ENCODE measurements at places on chromosomes 2 and 18.

GRCh38 chr2:230866756-230867523, 2.2 kb downstream of the ITM2C start:
- no peak for DNase-seq

- DNase-seq = no peak
Observed at GRCh38 chr2:235300368-235301201, 193.3 kb upstream of the AGAP1 start.

- DNase-seq = no peak
Observed at GRCh38 chr18:10367836-10368235, 86.6 kb upstream of the APCDD1 start.

DNA sequence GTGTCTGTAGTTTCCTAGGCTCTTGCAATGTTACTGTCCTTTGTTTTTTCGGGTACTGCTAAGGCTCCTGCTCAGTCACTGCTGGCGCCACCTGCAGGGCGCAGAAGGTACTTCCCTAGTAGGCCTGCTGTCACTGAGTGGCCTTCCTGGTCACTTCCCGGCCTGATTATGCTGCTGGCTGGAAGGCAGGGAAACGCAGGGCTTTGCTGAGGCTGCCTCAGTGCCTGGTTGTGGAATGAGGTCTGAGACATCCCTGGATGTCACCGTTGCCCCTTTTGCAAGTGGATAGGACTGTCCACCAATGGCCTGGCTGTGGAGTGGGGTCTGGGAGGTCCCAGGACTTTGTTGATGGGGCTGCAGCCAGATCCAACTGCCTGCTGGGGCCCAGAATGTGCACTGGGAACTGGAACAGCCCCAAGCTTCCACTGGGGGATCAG, 13.1 kb downstream of the DAW1 start:
- peak; percentile 76 for DNase-seq

DNA sequence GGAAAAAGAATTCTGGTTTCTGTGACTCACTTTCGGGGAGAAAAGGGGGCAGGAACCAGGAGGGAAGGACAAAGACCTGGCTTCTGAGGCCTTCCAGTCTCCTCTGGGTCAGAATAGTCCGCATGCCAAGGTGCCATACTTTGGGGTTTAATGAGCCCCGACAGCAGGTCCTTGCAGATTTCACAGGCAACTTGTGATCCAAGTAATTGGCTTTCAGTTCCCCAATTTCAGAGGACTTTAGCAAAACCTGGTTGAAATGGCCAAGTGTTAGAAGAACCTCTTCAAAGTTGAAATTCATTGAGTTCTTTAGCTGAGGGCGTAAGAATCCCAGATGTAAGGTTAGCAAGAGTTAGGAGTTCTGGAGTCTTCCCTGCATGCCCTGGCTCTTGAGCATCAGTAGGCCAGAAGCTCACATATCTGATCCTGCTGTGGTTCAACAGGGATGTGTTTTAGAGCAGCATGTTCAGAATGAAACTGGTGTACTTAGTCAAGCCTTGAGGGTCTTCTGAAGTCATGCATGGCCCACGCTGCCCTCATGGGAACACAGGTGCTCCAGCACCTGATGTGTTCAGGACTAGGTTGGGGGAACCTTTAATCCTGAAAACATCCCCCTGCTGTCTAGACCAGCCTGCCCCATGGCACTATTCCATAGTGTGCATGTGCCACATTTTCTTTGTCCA, 143.0 kb downstream of the NUP35 start:
- no peak for DNase-seq

DNA sequence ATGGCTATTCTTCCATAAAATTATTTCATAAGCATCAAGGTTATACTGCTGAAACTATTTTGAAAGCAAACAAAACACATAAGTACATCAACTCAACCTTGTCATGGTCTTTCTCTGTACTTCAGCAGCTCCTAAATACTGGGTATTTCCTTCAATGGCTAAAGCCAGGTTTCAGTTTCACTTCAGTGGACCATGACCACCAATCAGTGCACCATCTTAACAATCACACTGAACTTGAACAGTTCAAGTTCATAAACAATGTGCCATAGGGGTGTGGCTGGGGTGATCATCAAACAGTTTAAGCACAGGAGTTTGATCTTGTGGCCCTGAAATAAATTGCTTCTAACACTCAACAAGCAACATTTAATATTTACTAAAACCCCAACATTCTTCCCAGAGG, 124.1 kb upstream of the FIGN start:
- no peak for DNase-seq

GRCh38 chr18:832085-832681, 20.1 kb upstream of the YES1 start:
- no peak for DNase-seq

- DNase-seq = no peak
Observed at GRCh38 chr2:37790019-37790418, 118.6 kb upstream of the CDC42EP3 start.

DNA sequence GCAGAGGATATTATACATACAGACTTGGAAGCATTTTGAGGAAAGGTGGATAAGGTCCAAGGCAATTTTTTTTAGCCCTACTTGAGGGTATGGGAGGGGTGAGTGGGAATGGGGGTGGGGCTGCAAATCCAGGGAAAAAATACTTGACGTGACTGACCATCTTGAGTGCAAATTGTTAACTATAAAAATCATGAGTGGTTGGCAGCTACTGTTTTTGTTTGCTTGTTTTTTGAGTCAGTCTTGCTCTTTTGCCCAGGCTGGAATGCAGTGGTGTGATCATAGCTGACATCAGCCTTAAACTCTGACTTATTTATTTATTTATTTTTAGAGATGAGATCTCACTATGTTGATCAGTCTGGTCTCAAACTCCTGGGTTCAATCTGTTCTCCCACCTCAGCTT, 458.8 kb downstream of the PIK3C3 start:
- no peak for DNase-seq
